Left renal cortex interstitium (tissue), 4 donors: ENCODE measurements at places on chromosomes 1 and 21. TPM values are rescaled to one million over a fixed set of nuclear protein-coding genes. Genes with fewer than 3 reads are reported as not detected.

The RAD54L gene
- polyA plus RNA-seq = 10.8 TPM

DNA sequence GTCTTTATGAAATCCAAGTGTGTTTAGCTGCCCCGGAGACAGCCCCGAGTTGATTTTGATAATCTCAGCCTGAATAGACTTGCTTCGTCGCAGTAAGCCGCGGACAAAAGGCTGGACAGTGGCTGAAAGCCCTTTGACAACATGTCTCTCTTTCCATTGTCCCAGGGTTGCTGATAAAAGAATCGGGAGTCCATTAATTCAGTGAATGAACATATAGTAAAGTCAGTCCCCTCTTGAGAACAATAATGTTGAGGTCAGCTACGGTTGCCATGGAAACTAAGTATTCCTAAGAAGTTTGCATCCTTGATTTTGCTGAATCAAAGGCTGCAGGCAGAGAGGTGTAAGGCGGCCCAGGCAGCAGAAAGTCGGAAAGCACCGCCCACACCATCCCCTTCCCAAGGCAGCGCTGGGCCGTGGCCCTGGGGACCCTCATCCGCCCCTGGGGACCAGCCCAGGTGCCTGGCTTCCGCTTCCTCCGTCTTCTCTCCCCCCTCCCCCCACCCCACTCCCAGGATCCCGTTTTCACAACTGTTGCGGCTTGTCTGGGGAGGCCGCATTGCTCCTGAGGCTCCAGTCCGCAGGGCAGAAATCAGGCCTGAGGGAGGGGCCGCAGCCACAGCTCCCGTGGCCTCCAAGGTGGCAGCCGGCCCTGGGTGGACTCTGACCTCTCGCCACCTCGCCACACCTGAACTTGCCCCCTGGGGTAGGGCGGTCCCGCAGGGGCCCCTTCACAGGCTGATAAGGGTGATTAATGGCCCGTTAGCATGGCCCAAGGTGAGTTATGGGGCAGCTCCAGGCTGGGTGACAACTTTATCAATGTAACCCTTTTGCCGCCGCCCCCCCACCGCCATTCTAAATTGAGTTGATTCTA lies 180.9 kb downstream of the PRDM16 start:
- DNase-seq = no peak

The RPTN gene
- polyA plus RNA-seq = not detected

DNA sequence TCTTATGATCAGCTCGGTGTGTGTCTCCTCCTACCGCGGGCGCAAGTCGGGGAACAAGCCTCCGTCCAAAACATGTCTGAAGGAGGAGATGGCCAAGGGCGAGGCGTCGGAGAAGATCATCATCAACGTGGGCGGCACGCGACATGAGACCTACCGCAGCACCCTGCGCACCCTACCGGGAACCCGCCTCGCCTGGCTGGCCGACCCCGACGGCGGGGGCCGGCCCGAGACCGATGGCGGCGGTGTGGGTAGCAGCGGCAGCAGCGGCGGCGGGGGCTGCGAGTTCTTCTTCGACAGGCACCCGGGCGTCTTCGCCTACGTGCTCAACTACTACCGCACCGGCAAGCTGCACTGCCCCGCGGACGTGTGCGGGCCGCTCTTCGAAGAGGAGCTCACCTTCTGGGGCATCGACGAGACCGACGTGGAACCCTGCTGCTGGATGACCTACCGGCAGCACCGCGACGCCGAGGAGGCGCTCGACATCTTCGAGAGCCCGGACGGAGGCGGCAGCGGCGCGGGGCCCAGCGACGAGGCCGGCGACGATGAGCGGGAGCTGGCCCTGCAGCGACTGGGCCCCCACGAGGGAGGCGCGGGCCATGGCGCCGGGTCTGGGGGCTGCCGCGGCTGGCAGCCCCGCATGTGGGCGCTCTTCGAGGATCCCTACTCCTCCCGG lies 1.5 kb downstream of the KCNC4 start:
- no peak for DNase-seq

The UMODL1 gene
- 0.09 TPM for polyA plus RNA-seq
